ENCODE measurements at places on chromosomes 7 and 10. TPM values are rescaled to one million over a fixed set of nuclear protein-coding genes. Genes with fewer than 3 reads are reported as not detected.
A peak's percentile ranks its signal among the peaks of the same experiment; 100 is the strongest.

DNA sequence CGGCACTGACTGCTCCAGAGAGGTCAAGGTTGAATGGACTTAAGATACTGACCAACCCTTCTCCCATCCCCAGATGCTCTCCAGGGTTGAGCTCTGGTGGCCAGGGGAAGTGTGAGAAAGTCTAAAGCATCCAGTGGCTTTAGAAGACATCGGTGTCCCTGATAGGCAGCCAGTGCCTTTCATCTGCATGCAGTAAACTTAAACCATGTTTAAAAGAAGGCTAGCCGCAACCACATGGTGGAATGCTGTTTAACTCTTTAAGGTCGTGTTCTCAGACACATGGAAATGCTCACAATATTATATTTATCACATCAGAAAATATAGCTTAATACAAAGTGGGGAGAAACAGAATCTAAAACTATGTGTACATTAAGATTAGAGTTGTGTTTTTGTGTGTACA is 137.0 kb downstream of the CNNM2 start:
- DNase-seq = no peak

- no peak for DNase-seq
Measured at GRCh38 chr7:130178251-130178650, 27.0 kb downstream of the TMEM209 start.

- no peak for DNase-seq
Measured at GRCh38 chr7:139915268-139915863, 86.3 kb downstream of the TBXAS1 start.

GRCh38 chr7:24716480-24717246 is 40.6 kb downstream of the GSDME start:
- DNase-seq = no peak

GRCh38 chr10:79299397-79300241 is 47.6 kb upstream of the PPIF start:
- DNase-seq = no peak

DNA sequence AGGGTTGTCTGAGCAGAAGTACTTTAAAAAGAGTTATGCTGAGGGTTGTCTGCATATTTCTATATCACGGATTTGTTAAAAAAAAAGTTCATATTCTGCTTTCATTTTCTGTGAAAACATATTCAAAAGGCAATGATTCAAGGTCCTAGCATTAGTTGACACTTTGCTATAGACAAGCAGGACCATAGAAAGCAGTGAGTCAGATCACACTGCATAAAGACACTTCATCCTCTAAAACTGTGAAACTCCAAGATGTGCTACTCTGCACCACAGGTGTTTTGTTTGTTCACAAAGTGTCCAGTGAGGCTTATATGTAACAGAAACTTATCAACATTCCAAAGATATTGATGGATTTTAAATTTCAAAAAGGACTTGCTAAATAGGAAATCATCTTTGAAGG is 47.0 kb downstream of the SPAM1 start:
- no peak for DNase-seq

DNA sequence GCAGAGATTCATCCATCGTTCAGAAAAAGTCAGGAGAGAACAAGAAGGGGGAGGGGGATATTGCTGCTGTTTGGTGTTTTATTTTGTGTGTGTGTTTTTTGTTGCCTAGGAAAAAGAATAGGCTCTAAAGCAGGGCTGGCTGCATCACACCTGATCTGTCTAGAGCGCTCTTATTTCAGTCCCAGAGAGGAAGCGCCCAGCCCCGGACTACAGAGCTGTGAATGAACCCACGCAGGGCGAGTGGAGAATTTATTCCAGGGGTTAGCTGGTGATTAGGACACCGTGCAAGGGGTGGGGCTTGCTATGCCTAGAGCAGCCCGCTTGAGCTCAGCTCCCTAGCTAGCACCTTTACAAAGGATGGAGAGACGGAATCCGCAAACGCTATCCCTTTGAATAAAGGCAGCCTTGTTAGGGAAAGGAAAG is 621 bp upstream of the FAM13C start:
- peak; percentile 77 for DNase-seq

DNA sequence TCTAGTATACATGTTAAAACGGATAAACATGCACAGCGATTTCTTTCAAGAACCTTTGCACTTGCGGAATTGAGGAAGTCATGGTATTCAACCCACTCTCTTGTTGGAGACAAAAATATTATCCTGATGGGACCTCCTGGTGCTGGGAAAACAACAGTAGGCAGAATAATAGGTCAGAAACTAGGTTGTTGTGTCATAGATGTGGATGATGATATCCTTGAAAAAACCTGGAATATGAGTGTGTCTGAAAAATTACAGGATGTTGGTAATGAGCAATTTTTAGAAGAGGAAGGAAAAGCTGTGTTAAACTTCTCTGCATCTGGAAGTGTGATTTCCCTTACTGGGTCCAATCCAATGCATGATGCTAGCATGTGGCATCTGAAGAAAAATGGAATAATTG is 6.9 kb downstream of the THNSL1 start:
- DNase-seq = no peak

GRCh38 chr7:130493275-130493873 is 1.5 kb downstream of the MEST start:
- peak; percentile 40 for DNase-seq

DNA sequence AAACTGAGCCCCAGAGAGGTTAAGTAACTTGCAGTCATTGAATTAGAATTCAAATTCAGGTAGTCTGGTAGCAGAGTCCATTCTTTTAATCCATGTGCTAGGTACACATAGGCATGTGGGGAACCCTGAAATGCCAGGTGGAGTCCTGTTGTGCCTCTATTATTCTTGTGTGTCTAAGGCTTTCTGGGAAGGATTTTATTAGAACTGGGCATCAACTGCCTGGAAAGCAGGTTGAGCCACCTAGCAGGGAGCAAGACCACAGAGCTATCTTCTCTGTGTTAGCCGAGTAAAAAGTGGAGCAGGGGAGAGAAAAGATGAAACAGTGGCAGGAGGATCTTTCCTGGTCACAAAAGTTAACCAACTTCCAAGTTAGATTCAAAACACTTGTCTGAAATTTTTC is 494.6 kb downstream of the LRMDA start:
- no peak for DNase-seq

GRCh38 chr7:47183862-47184590 is 397.9 kb downstream of the TNS3 start:
- peak; percentile 76 for DNase-seq

- no peak for DNase-seq
Measured at GRCh38 chr7:78703391-78703790, 750.1 kb downstream of the MAGI2 start.

DNA sequence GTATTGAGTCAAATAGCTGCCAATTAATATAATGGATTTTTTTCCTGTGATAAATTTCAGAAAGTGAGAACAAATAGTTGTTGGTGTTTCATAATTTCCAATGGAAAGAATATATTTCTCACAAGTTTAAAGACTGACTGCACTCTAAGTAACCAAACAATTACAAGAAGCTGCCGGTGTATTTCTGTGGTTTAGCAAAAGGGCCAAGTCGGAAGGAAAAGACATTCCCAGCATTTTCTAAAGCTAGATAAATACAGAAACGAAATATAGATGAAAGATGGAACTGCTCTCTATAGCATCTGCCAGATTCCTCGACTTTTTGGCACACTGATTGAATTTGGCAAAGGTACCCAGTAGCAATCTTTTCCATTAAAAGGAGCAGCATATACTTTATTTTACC is 92.7 kb upstream of the MKX start:
- no peak for DNase-seq

- no peak for DNase-seq
Measured at GRCh38 chr7:129652914-129653313, 41.4 kb downstream of the NRF1 start.

- no peak for DNase-seq
Measured at GRCh38 chr10:17273403-17273802, 45.4 kb downstream of the VIM start.

- peak; percentile 74 for DNase-seq
Measured at GRCh38 chr7:23055582-23056178, 41.8 kb upstream of the HYCC1 start.

DNA sequence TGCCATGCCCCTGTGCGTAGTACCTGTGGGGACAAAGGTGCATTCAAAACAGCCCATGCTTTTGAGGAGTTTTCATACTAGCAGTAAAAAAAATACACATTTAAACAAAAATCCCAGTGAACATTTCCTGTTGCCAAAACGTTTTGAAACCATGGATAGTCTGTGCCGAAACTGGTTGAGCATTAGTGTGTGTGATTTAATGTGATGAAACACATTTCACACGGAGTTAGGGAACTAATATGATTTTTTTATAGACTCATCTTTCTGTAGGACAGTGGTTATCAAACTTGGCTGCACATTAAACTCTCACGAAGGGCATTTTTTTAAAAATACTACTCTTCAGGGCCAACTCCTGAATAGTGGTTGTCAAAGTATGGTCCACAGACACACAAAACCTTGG is 111.8 kb upstream of the CREB5 start:
- no peak for DNase-seq

DNA sequence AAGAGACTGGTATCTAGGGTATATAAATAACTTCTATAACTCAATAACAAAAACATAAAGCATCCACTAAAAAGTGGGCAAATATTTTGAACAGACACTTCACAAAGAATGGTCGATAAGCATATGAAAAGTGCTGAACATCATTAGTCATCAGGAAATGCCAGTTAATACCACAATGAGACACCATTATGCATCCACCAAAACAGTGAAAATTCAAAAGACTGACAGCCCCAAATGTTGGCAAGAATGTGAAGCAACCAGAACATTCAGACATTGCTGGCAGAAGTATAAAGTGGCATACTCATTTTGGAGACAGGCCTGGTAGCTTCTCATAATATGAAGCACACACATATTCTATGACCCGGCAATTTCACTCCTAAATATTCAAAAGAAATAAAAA is 26.5 kb upstream of the GSAP start:
- DNase-seq = peak; percentile 69

The FAM25A gene
- 25.8 TPM for total RNA-seq

The FKBP6 gene
- not detected for total RNA-seq

The EN2 gene
- not detected for total RNA-seq

The LFNG gene
- 26.0 TPM for total RNA-seq

The ATOH7 gene
- 0.82 TPM for total RNA-seq

The PLA2G12B gene
- total RNA-seq = 0.31 TPM

The TSPAN33 gene
- 20.8 TPM for total RNA-seq

Data from tongue (tissue), 3 donors.